ENCODE measurements at places on chromosomes 16 and 17.

DNA sequence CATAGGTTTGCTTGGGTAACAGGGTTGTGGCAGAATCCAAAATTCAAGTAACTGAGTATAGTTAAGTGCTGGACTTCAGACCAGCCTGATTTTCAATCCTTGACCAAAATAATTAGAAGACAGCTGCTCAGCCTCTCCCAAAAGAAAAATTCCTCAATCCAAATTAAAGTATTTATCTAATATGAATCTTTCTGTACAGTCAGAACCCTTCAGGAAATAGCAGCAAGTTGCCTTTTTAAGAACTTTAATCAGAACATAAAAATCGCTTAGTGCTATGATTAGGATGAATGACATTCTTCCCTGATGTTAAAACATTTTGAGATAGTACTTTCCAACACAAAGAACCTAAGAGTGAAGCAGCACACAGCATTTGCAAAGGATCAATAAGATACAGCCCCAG lies 50.2 kb downstream of the CFDP1 start:
- DNase-seq: no peak

DNA sequence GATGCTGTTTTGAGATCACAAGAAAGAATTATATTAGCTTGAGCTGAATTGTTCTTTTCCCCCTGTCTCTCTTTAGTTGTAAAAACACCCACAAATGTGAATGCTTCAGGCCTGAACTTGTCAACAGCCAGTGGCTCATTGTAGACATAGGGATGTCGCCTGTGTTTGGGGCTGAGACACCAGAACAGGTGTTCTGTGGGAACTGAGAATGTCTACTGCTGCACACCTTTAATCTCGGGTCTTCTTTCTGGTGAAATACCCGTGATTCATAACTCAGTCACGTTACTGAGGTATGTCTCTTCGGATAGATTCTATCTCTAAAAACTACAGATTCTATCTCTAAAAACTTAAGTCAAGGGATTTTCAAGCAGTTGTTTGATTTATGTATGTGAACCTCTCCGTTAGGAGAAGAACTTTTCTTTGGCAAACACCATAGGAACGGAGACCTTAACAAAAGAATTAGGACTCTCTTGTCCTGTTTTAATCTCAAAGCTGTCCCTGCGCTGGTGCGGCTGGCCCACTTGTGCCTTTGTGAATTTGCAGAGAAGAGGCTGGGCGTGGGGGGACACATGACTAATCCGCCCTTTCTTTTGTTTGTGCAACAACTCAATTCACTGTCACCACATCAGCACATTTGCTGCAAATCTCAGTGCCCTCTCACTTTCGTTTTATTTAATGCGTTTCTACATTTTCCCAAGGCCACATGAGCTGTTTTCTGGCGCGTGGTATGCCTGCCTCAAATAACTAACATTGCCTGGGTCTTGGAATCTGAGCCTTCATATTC lies 643.0 kb downstream of the MAF start:
- no peak for DNase-seq

GRCh38 chr16:2152695-2153506 lies 2.7 kb upstream of the TRAF7 start:
- no peak for DNase-seq

DNA sequence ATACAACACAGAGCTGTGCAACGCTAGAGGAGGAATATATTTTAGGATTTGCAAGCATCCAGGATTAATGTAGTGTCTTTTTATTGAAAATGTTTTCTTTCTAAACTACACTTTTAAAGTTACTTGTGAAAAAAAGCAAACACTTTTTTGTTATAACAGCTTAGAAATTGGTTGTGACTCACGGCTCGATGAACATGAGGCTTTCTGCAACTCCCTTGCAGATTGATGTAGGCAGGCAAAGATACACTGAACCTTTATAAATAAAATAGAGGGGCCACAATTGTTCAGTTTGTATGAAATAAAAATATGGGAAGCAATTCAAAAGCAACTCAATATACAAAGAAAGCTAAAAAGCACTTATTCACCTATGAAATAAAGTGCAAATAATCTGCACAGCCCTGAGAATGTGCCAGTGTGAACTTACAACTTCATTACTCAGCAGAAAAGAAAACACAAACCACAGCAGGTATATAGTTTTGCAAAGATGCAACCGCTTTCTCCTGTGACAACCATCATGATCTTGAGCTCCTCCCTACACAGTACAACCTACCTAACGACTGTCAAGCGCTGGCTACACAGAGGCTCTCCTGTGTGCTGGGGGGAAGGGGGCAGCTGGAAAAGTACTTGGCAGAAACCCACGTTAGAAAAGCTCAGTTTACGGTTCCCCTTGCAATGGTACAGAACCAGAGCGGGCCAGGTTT lies 948 bp downstream of the LUC7L start:
- DNase-seq: no peak

DNA sequence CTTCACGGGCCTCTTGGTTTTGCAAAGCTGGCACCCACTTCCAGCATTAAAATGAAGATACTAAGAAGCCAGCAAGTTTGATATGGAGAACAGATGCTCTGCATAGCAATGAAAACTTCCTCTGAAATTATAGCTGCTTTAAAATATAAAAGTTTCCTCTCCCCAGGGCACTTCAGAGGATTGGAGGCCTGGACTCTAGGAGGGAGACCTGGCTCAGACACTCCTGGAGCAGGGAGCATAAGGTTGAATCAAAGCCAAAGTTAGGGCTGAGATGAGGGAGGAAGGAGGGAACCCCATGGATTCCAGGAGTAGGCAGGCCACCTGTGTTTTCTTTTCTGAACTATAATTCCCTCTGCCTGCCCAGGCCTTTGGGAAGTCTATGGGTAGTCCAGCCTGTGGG lies 176.0 kb upstream of the RPL38 start:
- no peak for DNase-seq

DNA sequence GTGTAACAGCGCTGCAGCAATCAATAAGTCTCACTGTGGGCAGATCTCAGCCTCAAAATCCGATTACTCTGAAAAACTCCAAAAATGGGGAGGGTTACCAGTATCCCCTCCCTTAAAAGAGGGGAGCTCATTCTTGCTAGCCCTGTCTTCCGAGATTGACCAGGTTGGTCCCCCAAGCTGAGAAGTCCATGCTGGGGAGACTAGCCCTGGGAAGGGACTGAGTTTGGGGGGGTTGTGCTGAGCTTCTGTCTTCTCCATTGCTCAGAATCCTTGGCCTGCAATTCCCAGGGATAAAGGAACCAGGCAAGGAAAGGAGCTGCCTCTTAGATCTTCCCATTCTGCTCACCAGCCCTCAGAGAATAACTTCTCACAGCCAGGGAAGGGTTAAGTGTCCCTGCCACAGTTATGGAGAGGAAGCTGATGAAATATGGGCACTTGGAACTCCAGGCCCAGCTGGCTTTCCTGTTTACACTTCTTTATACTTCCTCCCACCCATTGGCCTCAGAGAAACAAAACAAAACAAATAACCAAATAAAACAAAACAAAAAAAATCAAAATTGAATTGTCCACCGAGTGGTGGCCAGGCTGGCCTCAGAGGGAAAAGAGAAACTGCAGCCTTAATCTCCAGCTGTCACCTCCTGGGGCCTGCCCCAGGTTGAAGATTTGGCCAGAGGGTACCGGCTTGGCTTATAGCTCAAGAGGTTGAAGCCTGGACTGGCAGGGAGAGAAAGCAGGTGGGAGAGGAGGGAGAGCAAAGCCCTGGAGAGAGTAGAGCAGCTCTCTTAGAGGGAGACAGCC lies 2.6 kb downstream of the HOXB3 start:
- DNase-seq: peak; percentile 72

GRCh38 chr17:58217766-58218165 lies 1.3 kb downstream of the MKS1 start:
- DNase-seq: no peak

GRCh38 chr16:68362947-68363657 lies 52.3 kb downstream of the PRMT7 start:
- DNase-seq: no peak

- no peak for DNase-seq
These were observed 1.6 kb downstream of the KIF22 start for GRCh38 chr16:29791845-29792807.

DNA sequence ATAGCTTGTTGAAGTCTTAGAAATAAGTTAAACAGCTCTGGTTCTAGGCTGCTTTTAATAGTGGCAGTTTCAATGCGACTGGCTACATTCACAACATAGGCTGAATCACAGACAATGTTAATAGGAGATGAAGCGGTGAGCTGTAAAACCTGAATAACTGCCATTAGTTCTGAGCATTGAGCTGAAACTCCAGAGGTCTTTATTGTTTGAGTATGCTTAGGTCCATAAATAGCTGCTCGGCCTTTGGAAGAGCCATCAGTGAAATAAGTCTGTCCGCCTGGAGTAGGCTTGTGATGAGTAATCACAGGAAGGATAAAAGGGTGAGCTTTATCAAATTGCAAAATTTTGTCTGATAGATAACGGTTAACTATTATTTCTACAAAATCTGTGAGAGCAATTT lies 9.4 kb upstream of the ZNF689 start:
- no peak for DNase-seq

GRCh38 chr16:66428682-66429251 lies 1.7 kb downstream of the BEAN1 start:
- DNase-seq: no peak

GRCh38 chr17:74659889-74660288 lies 36.4 kb upstream of the CD300E start:
- DNase-seq: no peak

GRCh38 chr16:24007391-24007790 lies 171.6 kb downstream of the PRKCB start:
- DNase-seq: no peak

DNA sequence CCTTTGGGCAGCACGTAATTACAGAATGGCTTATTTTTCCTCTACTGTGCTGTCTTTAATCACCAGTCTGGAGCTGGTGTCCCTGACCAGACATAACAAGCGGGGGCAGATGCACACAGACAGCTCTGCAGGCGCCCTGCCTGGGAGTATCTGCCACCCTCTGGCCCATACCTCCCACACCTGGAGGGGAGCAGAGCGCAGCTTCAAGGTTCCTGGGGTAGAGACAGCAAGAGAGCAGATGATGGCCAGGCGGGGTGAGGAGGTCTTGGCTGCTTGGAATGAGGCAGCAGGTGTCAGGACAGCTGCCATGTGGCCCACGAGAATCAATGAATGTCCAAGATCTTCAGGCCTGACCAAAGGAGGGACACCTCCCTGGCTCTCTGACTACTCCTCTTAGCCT lies 23.8 kb downstream of the TMEM94 start:
- no peak for DNase-seq

DNA sequence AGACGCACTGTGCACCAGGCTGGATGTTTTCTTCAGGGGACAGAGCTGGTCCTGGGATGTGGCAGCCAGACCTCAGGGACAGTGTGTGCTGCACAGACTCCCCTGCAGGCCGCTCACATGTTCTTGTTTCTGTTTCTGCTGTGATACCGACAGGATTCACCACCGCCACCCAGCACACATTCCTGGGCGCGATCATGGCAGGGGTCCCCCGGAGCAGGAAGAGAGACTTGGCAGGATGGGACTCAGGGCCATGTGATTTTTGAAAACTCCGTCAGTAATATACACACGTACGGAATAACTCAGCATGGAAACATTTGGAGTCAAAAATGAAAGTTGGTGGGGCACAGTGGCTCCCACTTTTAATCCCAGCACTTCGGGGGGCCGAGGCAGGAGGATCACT lies 79.0 kb downstream of the HAPSTR1 start:
- DNase-seq: no peak

DNA sequence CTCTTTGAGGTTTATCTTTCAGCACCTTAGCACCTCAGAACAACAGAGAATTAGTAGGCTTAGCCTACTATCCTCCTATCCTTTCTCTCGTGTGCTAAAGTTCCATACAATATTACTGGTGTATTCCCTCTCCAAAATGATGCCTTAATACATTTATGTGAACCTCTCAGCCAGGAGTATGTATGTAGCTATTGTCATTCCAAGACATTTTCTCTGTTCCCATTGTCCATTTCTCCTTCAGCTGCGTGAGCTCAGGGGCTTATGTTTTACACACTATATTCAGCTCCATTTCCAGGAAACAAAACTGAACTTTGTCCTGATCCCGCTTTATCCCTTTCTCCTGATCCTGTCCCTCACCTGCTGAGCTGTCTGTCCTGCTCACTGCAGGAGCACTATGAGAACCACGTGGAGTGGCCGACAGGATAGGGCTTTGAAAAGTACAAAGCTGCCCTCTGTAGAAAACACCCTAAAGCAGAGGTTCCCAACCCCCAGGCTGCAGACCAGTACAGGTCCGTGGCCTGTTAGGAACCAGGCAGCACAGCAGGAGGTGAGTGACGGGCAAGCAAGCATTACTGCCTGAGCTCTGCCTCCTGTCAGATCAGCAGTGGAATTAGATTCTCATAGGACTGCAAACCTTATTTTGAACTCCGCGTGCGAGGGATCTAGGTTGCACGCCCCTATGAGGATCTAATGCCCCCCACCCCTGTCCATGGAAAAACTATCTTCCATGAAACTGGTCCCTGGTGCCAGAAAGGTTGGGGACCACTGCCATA lies 55.7 kb downstream of the CENPV start:
- no peak for DNase-seq

DNA sequence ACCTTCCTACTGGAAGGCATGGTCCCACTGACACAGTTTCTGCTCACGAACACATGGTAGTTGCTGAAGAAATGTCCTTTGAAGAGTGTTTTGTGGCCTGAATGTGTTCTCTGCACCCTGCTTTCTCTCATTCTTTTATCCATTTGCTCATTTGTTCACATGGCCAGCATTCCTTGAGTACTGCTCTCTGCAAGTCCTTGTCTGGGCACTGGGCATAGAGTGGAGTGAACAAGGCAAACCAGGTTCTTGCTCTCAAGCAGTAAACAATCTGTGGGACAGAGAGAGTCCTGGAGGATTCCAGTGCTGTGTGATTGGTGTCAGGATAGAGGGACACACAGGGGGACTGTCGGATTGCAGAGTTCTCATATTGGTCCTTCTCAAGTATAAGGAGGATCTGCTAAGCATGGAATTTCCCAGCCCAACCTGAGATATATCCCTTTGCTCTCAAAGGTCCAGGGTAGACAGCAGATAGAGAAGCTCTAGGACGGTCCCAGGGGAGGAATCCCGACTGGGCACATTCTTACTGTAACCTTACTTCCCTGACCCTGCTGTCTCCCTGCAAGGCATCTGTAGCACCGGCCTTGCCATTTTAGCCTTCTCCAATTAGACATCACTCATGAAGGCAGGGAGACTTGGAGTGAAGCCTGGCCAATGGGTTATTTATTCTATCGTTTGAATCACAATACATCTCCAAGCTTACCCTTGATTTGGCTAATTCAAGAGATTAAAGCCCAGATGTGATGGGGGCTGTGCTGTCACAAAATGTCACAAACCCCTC lies 32.3 kb downstream of the ARL4D start:
- DNase-seq: no peak

- peak; percentile 81 for DNase-seq
These were observed 20.5 kb upstream of the EMP2 start for GRCh38 chr16:10600782-10601443.

- DNase-seq: no peak
These were observed 32.9 kb downstream of the STH start for GRCh38 chr17:46031920-46032319.

DNA sequence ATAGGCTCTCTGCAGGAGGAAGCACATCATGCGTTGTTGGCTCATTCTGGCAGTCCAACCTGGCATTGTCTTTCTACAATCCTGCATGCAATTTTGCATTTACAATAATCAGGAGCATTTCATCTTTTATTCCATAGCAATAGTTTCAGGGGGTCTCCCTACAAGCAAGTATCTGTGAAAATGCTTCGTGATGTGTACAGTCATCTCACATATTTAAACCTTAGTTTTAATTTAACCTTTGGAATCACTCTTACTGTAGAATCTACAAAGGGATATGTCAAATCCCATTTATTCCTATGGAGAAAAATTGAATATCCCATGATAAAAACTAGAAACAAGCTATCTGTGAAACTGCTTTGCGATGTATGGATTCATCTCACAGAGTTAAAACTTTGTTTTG lies 112.0 kb upstream of the WSB1 start:
- no peak for DNase-seq

GRCh38 chr16:6892966-6893365 lies 439.7 kb upstream of the RBFOX1 start:
- DNase-seq: no peak

Measured in AG10803 (cell line).